ENCODE measurements at places on chromosomes 7 and 10.

DNA sequence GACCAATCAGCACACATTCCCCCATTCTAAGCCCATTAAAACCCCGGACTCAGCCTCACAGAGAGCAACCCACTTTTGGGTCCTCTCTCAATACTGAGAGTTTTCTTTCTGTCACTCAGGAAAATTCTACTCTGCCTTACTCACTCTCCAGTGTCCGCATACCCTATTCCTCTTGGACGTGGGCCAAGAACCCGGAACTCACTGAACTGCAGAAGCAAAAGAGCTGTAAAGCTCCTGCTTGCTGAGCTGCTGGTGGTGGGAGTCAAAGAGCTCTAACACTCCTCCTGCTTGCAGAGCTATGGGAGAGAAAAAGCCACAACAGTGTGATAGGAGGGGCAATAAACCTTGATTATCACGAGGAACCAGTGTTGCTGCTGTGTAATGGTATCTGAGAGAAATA lies 386.9 kb downstream of the POM121L12 start:
- DNase-seq: no peak

GRCh38 chr10:115662422-115662821 lies 569.3 kb downstream of the ATRNL1 start:
- DNase-seq: no peak

GRCh38 chr7:106372595-106373318 lies 88.0 kb upstream of the NAMPT start:
- no peak for DNase-seq

GRCh38 chr10:8544500-8544899 lies 490.0 kb downstream of the GATA3 start:
- DNase-seq: no peak

- DNase-seq: peak; percentile 48
Measured at GRCh38 chr10:50396491-50397311, 145.4 kb upstream of the ASAH2 start.

Measured in activated T-cell treated with anti-CD3 and anti-CD28 coated beads, Interleukin-2, amount 50 U/mL, for 72 hours (primary cell).